ENCODE measurements at places on chromosomes 3 and 15.

DNA sequence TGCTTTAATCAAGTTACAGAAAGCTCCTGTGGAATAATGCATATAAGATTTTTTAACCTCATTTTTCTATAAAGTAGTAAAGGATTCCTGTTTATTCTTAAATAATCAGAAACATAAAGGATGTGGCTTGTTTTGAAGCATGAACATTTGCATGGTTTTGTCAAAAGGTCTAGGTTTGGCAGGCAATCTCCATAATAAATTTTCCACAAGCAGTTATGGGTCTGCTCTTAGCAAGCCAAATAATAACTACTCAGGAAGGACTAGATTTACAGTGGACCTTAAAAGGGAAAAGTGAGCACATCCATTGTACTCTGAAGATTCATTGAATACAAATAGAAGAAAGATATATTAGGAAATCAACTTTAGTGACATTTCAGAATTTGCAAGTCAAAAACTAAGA, 407.3 kb upstream of the CBLB start:
- DNase-seq: no peak

DNA sequence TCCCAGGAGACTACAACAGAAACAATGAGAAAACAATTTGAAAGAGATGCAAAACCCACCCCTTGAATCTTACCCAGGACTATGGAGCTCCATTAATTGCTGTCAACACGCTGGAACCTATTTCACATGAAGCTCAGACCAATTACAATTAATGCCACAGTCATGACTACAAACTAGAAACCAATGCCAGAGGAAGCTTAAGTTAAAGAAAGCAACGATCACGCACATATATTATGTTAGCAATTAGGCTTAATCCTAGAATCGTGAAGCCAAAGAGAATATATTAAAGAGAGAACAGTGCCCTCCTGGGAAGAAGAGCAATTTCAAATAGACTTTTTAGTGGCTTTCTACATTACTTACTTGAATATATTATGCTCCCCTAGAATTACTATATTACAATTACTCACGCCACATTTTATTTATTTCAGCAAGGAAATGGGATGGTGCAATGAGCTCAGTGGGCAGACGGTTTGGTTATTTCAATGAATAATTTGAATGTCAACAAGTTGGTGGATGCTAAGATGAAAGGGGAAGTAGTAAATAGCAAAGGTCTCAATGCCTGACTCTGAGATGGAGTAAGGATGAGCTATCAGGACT, 125.5 kb downstream of the GREM1 start:
- no peak for DNase-seq

- no peak for DNase-seq
These were observed 5.7 kb downstream of the SMAD3 start for GRCh38 chr15:67070892-67071664.

DNA sequence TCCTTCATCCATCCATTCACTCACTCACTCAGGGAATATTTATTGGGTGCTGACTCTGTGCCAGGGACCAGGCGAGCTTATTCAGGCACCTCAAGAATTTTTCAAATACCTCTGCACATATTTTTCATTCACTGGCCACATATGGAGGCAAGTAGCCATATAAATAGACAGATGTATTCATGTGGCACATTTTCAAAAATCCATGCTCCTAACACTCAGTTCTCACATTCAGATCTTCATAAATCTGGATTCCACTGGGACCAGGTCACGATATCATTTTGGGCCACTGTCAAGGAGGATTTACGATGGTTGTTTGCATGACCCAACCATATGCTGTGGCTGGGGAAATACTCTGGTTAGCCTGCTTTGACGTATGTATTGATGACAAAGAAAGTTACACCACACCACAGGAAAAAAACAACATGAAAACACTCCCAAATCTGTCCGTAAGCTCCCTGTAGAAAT, 241.8 kb upstream of the LRTM1 start:
- no peak for DNase-seq

GRCh38 chr3:153621953-153622352, 459.9 kb downstream of the RAP2B start:
- DNase-seq: no peak

GRCh38 chr3:97673357-97673997, 91.1 kb upstream of the ARL6 start:
- DNase-seq: no peak

DNA sequence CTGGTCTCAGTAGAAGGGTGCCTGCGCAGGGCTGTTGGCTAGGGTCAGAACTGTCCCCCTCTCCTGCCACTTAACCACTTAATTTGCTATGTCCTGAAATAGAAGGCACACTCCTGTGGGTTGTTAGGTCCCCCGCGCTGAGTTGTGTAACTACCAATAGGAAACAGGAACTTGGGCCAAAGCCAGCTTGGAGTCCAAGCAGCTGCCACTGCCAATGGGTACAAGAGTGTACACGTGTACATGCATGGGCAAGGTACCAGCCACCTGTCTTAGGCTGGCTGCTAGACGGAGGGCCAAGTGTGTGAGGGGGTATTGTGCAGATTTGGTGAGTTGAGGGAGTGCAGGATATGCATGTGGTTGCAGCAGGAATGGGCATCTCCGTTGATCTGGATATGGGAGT, 29.7 kb upstream of the POLG start:
- DNase-seq: no peak

GRCh38 chr15:90513448-90513847, 16.3 kb upstream of the CRTC3 start:
- DNase-seq: no peak

GRCh38 chr3:14441240-14441919, 39.0 kb downstream of the SLC6A6 start:
- DNase-seq: no peak

- no peak for DNase-seq
These were observed 319.8 kb upstream of the UMPS start for GRCh38 chr3:124410471-124410870.

DNA sequence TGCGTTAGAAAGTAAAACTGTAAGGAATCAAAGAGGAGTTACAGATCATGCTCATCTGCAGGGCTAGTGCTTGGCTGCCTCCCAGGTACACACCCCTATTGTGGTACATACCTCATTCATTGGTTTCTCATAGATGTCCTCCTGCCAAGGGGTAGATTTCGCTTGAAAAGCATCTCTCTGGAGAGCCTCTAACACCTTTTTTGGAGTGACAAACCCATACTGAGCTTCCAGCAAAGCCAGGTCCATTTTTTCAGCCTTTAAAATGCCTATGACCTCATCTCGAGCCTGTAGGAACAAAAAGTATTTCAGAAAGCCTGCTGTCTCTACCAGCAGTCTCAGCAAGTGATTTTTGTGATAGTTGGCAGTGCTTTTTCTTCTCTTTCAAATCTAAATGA, 112.1 kb downstream of the CMSS1 start:
- DNase-seq: no peak

GRCh38 chr3:168272343-168272985, 176.7 kb upstream of the GOLIM4 start:
- no peak for DNase-seq

DNA sequence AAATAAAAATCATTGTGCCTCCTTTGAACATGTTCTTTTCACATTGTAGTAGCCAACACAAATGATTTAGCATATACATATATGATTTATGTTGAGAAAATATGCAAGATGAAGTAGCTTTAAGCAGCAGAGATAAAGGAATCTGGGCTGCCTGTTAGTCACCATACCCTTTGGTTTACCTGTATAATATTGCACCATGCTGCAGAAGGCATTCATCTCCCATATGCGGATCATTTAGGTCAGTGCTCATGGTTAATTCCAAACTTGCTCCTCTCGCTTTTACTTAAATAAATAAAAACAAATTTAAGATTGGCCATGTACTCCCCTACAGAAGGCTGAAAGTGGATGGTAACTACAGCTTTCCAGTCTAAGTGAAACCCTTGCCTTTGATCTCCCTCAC, 86.7 kb upstream of the TBL1XR1 start:
- DNase-seq: no peak

- no peak for DNase-seq
These were observed 98.2 kb downstream of the ANXA2 start for GRCh38 chr15:60299452-60300047.

DNA sequence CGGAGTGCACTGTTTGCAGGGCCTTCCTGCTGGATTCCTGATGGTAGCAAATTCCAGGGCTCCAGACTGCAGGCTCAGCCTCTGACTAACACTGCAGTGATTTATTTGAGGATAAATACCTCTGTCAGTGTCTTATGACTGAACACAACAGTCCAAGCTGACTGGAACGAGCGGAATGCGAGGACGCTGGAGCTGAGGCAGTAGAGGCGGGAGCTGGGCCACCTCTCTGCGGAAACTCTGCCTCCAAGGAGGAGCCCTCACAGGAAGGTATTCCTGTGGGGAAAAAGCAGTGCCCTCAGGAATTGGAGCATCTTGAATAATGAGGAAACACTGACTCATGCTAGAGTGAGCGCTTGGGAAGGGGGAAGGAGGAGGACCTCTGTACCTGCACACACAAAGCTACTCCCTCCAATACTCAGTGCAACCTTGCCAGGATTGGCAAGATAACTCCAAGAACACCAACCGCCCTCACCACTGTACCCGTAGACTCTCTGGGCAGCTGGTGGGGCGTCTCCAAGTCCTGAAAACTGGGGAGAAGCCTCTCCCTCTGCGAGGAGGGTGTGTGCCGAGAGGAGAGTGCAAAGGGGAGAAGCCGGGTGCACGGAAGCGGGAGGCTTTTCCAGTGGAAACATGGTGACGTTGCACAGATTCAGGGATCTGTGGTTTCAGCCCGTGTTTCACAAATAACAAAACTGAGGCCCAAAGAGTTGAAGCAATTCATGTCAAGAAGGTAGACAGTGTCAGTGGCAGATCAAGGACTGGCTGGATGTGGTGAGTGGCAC, 43.0 kb downstream of the VGLL4 start:
- DNase-seq: no peak
